Omental fat pad (tissue), 4 donors: ENCODE measurements at places on chromosomes 6 and 20. TPM values are rescaled to one million over a fixed set of nuclear protein-coding genes. Genes with fewer than 3 reads are reported as not detected.

Gene TMEM74B
- not detected for total RNA-seq

Gene CGA
- not detected for total RNA-seq

Gene CYP24A1
- total RNA-seq, result not detected

Gene PSMF1
- 60.9 TPM for total RNA-seq

Gene ERVFRD-1
- total RNA-seq, result not detected

Gene MCCD1
- total RNA-seq, result not detected

Gene EYS
- total RNA-seq, result 0.19 TPM

Gene SIGLEC1
- total RNA-seq, result 14.2 TPM

Gene ARMC2
- 2.2 TPM for total RNA-seq

Gene GCLC
- total RNA-seq, result 38.6 TPM

Gene CLVS2
- not detected for total RNA-seq

Gene TMC2
- 0.60 TPM for total RNA-seq

Gene PGC
- total RNA-seq, result not detected

Gene POU5F1
- total RNA-seq, result 1.3 TPM

Gene ADAM33
- total RNA-seq, result 28.5 TPM

Gene EBF4
- total RNA-seq, result 1.3 TPM

Gene BPIFB1
- total RNA-seq, result not detected

Gene KHDRBS2
- total RNA-seq, result 0.56 TPM

Gene NRSN2
- 12.6 TPM for total RNA-seq

Gene SMLR1
- not detected for total RNA-seq

Gene ANGPT4
- 1.5 TPM for total RNA-seq

Gene MEP1A
- not detected for total RNA-seq

Gene BIRC7
- not detected for total RNA-seq

Gene PLTP
- 215 TPM for total RNA-seq

Gene WDR46
- total RNA-seq, result 58.0 TPM

Gene TMEM151B
- total RNA-seq, result not detected
